ENCODE measurements at places on chromosomes 4 and X.

DNA sequence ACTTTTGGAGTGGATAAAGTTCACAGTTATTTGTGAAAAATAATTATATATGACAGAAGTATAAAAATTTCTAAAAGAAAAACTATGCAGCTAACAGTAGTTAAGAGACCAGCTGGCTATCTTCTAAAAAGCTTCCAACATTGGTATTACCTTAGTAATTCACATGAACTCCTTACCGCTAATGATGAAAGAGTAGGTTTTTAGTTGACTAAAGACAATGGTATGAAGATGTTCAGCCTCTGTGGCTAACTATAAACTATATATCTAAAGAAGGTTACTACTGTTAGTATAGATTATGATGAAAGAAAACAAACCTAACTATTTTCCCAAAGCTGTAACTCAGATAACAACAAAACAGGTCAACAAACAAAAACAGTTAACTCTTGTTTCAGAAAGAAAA, 10.4 kb downstream of the CCNI start:
- no peak for DNase-seq

DNA sequence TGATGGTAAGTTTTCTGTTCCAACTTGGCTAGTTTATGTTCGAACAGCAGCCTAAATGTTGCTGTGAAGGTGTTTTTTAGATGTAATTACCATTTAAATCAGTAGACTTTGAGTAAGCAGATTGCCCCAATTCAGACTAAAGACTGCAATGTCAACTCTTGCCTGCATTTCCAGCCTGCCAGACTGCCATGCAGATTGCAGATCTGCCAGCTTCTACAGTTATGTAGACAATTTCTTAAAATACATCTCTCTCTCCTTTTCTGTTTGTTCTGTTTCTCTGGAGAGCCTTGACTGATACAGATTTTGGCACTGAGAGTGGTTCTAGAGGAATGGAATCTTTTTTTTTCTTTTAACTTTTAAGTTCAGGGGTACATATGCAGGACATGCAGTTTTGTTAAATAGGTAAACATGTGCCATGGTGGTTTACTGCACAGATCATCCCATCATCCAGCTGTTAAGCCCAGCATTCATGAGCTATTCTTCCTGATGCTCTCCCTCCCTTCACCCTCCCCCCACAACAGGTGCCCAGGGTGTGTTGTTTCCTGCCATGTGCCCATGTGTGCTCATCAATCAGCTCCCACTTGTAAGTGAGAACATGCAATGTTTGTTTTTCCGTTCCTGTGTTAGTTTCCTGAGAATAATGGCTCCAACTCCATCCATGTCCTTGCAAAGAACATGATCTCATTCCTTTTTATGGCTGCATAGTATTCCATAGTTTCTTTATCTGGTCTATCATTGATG, 227.8 kb downstream of the CPE start:
- no peak for DNase-seq

- no peak for DNase-seq
Observed at GRCh38 chrX:13702111-13702789, 13.3 kb downstream of the RAB9A start.

DNA sequence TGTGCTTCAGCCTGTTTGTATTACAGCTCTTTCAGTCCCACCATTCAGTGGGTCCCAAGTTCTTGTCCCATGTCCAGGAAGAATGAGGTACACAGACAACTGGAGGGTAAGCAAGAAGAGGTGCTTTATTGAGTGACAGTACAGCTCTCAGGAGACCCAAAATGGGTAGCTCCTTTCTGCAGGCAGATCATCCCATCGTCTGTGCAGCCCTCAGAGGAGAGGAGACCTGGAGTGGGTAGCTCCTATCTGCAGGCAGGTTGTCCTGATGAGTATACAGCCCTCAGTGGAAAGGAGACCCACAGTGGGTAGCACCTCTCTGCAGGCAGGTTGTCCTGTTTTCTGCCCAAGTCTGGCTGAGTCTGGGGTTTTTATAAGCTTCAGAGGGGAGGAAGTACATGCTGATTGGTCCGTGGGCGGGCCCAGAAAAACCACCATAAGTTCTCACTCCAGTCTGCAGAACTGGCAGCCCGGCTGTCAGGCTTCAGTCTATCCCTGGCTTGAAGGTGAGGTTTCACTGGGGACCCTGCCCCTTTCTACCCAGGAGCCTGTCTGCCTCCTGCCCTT, 18.0 kb downstream of the GRK4 start:
- no peak for DNase-seq

GRCh38 chrX:78643096-78643495, 16.0 kb downstream of the RTL3 start:
- DNase-seq = no peak

- no peak for DNase-seq
Observed at GRCh38 chrX:118437283-118437682, 58.3 kb upstream of the DOCK11 start.

DNA sequence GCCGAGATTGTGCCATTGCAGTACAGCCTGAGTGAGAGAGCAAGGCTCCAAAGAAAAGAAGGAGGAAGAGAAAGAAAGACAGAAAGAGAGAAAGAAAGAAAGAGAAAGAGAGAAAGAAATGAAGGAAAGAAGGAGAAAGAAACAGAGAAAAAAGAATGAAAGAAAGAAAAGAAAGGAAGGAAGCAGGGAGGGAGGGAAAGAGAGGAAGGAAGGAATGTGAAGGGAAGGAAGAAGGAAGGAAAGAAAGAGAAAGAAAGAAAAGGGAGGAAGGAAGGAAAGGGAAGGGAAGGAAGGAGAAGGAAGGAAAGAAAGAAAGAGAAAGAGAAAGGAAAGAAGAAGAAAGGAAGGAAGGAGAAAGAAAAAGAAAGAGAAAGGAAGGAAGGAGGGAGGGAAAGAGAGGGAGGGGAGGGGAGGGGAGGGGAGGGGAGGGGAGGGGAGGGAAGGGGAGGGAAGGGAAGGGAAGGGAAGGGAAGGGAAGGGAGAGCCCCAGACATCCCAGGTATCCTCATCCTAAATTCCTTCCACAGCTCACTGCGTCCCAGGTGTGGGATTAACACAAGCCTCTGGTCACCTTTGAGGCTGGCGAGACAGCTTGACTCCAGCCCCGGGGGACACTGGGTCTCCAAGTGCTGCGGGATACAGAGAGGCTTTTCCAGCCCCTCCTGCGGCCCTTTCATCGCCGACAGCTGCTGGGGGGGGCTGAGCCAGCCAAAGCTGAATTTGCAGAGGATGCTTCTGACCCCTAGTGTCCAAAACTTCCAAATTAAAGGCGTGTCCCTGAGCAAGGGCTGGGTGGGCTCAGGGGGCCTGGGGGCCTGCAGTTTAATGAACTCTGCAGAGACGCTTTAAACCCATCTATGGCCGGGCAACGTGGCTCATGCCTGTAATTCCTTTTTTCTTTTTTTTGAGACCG, 24.2 kb upstream of the CSF2RA start:
- no peak for DNase-seq

DNA sequence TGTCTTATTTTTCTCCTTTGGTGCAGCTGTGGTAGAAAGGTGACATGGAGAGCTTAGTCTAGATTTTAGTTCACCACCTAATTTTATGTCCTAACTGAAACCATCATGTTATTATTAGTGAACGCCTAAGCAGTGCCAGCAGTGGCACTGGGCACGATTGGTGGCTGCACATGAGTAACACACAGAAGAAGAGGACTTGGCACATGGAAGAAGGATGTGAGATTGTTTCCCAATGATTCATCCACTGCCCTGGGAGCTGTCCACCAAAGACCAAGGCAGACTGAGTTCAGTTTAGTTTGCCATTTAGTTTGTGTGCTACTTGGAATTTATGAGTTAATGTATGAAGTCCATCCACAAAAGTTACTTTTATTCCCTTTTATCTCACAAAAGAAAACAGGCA, 68.1 kb upstream of the NAP1L5 start:
- DNase-seq = no peak

DNA sequence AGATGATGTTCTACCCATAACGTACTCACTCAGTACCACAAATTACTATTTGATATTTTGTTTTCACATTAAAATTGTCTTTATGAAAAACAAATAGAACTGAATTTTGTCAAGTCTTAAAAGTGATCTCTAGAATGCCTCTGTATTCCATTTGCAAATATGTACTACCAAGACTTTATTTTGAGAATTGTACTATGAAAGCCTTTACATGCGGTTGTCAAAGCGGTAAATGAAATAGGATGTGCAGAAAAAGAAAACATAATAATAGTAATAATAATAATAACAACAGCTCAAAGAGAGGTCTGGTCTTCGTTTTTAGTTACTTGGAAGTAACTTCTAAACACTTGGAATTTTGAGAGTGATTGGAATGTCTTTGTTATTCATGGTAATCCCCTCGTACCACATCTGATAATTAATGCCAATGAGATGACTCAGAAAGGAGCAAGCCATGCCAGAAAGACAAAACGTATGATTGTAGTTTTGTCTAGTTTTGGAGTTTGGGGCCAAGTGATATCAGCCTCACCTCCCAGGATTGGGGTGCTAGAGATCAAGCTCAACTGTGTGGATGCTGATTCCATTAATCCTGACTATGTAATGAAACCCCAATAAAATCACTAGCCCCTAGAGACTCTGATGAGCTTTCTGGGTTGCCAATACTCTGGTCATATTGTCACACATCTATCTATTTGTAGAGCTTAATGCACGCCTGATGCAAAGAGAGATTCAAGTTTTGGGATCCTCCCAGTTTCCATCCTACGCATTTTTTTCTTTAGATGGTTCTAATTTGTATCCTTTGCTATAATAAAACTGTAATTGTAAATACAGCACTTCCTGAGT, 20.2 kb upstream of the CTSO start:
- DNase-seq = no peak

DNA sequence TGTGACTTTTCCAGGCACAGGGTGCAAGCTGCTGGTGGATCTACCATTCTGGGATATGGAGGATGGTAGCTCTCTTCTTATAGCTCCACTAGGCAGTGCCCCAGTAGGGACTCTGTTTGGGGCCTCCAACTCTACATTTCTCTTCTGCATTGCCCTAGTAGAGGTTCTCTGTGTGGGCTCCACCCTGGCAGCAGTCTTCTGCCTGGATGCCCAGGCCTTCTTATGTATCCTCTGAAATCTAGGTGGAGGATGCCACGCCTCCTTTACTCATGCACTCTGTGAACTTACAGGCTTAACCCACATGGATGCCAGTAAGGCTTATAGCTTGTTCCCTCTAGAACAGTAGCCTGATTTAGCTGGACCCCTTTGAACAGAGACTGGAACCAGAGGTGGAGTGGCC, 20.9 kb upstream of the EREG start:
- no peak for DNase-seq

DNA sequence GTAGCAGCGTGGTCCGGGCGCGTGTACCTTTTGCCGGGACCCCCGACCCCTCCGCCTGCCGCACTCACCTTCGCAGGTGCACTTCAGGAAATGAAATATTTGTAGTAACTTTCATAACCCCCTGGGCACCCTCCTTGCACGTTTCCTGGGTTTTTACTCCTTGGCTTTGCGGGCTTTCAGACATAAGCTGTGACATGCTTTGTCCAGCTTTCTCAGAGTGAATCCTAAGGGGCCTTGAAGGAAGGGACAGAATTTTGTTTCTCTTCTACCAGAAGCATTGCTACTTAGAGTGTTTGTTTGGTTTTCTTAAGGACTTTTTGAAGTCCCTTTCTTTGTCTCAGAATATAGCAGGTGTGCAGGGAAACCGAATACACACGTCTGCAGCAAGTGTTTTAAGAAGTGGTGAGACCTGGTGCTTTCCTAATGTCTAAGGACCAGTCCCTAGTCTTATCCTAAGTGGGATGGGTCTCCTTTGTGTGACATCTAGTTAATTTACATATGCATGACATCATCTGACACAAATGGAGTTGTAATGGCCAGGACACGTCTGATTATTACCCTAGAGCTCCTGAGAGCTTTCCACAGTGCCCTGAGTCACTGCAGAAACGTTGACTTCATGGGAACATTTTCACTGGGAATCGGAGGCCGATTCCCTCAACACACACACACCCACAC, 1.3 kb downstream of the FAM149A start:
- DNase-seq = no peak

DNA sequence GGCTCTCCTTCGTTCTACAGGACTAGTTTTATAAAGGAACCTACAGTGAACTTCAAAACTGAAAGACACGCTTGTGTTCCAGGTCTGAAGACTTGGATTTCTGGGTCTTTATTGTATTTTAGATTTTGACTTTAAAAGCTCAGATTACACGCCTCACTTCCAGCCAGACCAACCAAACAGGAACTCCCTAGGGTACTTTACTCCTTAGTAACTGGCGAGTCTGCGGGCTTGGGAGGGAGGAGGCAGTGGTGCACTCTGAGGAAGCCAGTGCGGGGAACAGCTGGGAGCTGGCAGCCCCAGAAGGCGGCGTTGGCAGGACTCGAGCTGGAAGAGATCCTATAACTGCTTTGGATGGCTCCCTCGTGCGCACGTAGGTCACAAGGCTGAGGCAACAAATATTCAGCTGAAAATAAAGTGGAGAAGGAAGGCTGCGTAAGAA, 391 bp upstream of the PHKA1 start:
- no peak for DNase-seq

GRCh38 chr4:62548765-62549164, 1348.6 kb downstream of the ADGRL3 start:
- DNase-seq = no peak

GRCh38 chr4:140349816-140350215, 23.6 kb upstream of the SCOC start:
- no peak for DNase-seq

- no peak for DNase-seq
Observed at GRCh38 chrX:118655561-118656246, 71.7 kb upstream of the IL13RA1 start.

DNA sequence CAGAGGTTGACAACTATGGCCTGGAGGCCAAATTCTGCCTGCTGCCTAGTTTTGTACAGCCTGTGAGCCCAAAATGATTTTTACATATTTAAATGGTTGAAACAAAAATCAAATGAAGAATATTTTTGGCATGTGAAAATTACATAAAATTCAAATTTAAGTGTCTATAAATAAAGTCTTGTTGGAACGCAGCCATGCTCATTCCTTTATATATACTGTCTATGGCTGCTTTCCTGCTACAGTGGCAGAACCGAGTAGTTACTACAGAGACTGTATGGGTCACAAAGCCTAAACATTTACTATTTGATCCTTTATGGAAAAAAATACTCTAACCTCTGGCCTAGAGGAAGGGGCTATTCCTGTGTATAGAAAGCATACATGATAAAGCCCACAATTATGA, 290.4 kb downstream of the GLUD2 start:
- DNase-seq = no peak

DNA sequence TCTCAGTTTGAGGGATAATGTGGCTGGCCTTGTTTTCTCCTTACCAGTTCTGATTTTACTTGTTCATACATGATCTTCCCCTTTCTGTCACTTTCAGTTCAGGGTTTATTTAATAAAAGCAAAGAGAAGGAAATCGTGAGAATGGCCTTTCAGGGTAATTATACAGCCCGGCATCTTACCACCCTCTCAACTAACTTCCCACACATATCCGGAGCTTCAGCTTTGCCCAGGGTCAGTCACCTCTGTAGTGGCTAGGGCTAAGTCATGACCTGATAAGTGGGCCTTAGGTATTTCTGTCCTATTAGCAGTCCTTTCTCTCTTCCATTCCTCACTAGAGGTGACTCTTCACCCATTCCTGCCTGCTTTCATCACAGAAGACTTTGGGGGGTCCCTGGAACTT, 15.8 kb downstream of the TRPC5 start:
- no peak for DNase-seq
